ENCODE measurements at places on chromosomes 16 and 17. TPM values are rescaled to one million over a fixed set of nuclear protein-coding genes. Genes with fewer than 3 reads are reported as not detected.

DNA sequence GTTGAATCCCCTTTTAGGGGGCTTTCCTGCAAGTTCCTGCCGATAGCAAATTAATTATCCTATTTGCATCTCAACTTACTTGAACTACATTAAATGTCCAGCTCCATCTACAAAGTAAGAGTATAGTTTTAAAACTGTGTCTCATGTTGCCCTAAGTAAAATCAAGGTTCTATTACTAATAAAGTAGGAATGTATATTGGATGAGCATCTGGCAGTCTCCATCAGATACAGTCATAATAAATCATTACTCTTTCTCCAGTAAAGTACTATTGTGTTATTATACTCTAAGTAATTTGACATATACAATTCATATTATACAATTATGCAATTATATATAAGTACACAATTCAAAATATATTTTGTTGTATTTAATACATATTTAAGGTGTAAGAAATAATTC is 249.3 kb downstream of the CEP112 start:
- no peak overlapping the region for H3K4me3 ChIP-seq
- DNase-seq = no peak
- H3K36me3 ChIP-seq = no peaks in the 10 kb centered on the region

- H3K27ac ChIP-seq = no peak overlapping the region
- peaks cover 4% of the 10 kb centered on the region for H3K27me3 ChIP-seq
- no peak overlapping the region for H3K4me3 ChIP-seq
- H3K4me1 ChIP-seq = no peaks in the 10 kb centered on the region
- no peak for DNase-seq
Measured at GRCh38 chr17:73723317-73723716, 79.1 kb upstream of the SDK2 start.

GRCh38 chr16:65414284-65414984 is 292.6 kb upstream of the CDH11 start:
- peaks cover 32% of the 10 kb centered on the region for H3K4me1 ChIP-seq
- no peak overlapping the region for H3K4me3 ChIP-seq
- H3K27ac ChIP-seq = no peak overlapping the region
- no peaks in the 10 kb centered on the region for H3K27me3 ChIP-seq

DNA sequence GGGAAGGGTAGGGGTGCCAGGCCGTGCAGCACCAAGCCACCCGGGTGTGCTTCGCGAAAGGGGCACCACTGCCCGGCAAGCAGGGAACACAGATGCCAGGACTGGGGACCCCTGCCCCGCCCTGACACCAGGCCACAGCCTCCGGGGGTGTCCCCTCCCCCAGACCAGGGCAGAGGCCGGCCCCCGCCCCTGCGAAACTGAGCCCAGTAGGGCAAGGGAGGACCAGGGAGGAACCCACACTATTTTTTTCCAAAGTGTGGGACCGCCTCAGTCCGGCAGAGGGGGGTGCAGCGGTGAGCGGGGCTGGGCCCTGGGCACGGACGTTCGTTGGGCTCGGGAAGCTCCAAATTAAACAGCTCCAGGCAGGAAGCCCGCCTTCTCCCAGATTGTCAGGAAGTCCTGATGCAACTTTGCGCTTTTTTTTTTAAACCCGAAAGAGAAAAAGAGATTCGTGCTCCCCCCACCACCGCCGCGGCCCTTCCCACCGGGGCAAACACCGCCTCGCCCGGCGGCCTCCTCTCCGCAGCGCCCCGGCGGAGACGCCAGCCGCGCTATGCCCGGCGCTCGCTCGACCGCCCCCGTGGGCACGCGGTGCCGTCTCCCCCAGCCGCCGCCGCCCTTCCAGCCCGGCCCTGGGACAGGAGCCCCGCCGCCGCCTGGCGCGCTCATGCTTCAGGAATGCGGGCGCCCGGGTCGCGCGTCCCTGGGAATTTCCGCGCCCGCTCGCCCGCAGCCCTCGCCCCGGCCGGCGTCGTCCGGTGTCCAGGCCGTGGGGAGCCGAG is 755 bp downstream of the PIEZO1 start:
- peak overlapping the region; percentile 80 for H3K4me3 ChIP-seq
- no peaks in the 10 kb centered on the region for H3K27me3 ChIP-seq
- peak; percentile 64 for DNase-seq
- H3K27ac ChIP-seq = peak overlapping the region; percentile 87

- H3K4me3 ChIP-seq = peak overlapping the region; percentile 32
- H3K4me1 ChIP-seq = no peaks in the 10 kb centered on the region
- H3K36me3 ChIP-seq = peaks cover 5% of the 10 kb centered on the region
- peaks cover 1% of the 10 kb centered on the region for H3K27me3 ChIP-seq
Measured at GRCh38 chr16:50369133-50369804, 481 bp upstream of the BRD7 start.

GRCh38 chr16:12188935-12189249 is 212.4 kb downstream of the SNX29 start:
- no peaks in the 10 kb centered on the region for H3K27me3 ChIP-seq
- no peak overlapping the region for H3K4me3 ChIP-seq
- H3K27ac ChIP-seq = no peak overlapping the region
- H3K36me3 ChIP-seq = no peaks in the 10 kb centered on the region
- no peak for DNase-seq

Gene RAB37
- total RNA-seq = not detected

Gene SRCIN1
- 1.5 TPM for total RNA-seq

Gene NTN3
- total RNA-seq = 1.3 TPM

Gene TP53TG3
- total RNA-seq = not detected

Data from astrocyte (in vitro differentiated cells and primary cell).